GM12864 (cell line): ENCODE measurements at places on chromosomes 1 and 21.

GRCh38 chr21:26810266-26810665, 34.9 kb downstream of the ADAMTS1 start:
- DNase-seq: no peak

- no peak for DNase-seq
Measured at GRCh38 chr1:155453141-155453540, 109.5 kb downstream of the ASH1L start.

- DNase-seq: no peak
Measured at GRCh38 chr1:180026556-180026955, 71.9 kb downstream of the CEP350 start.

DNA sequence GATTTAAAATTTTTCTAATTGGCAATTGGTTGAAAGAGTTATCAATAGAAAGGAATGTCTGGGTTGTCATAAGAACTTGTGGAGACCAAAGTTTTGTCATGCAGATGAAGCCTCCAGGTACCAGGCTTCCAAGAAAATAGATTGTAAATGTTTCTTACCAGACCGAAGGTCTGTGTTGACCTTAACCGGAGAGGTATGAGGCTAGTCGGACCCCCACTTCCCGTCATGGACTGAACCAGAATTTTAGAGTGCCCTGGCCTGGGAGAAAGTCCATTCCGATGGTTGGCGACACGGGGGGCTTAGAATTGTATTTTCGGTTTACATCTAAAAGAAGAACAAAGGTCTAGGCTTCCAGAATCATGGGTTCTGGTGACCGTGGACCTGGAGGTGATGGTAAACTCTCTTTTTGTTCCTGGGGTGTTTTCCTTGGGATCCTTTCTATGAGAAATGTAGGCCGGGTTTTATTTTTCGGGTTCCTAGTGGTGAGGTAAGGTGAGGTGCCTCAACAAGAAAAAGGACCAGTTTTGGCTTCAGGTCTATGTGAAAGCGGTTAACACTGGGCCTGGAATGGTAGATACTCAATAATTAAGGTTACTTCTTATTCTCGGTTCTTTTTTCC, 405 bp upstream of the UHMK1 start:
- DNase-seq: no peak

DNA sequence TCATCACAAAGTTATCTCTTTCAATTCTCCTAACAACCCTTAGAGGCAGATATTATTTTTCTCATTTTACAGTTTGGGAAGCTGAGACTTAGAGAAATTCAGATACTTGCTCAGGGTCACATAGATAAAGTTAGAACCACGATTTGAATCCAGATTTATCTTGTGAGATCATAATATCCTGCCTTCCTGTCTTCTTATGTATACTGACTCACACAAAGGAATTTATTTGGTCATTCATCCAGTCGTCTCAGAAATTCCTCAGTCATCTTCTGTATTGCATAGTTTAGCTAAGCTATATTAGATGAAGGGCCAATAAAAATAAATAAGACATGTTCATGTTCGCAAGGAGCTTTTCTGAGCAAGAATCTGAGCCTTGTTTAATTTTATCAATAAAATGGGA, 35.8 kb upstream of the RUNX1 start:
- DNase-seq: no peak

DNA sequence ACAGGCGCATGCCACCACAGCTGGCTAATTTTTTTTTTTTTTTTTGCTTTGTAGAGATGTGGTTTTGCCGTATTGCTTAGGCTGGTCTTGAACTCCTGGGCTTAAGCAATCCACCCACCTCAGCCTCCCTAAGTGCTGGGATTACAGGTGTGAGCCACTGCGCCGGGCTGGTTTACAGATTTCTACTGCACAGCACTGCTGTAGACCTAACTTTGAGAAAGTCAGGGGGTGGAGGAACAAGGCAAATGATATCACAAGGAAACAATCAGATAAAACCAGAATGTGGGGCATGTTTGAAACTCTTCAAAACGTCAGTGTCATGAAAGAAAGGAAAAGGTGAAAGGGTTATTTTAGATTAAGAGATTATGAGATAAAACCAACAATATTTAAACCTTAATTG, 45.3 kb downstream of the URB2 start:
- DNase-seq: no peak

GRCh38 chr1:187413405-187414169, 584.8 kb downstream of the PLA2G4A start:
- no peak for DNase-seq

GRCh38 chr1:208302699-208303238, 58.6 kb upstream of the PLXNA2 start:
- DNase-seq: no peak

DNA sequence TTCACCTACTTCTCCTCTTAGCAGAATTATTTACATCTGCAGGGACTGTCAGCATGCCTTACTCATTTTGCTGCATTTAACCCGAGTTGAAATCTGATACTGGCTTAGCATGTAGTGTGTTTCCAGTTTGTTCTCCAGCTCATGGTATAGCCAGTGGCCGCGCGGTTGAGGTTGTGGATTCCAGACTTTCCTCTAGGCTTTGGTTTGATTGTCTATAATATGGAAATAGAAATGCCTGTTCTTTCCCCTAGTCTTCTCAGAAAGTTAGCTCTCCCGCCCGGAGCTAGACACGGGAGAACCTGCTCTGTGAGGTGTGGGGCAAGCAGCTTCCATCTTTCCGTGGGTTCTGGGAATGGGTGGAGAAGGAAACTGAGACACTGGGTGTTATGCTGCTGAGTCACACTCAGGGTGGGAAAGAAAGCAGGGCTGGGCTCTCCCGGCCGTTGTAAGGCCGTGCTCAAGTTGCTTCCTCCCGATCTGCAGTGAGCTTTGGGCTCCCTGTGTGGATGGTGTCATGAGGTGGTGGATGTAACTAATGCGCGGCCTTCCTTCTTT, 206.8 kb upstream of the TMEM51 start:
- no peak for DNase-seq

GRCh38 chr1:76340056-76340455, 265.5 kb downstream of the ST6GALNAC3 start:
- DNase-seq: no peak

DNA sequence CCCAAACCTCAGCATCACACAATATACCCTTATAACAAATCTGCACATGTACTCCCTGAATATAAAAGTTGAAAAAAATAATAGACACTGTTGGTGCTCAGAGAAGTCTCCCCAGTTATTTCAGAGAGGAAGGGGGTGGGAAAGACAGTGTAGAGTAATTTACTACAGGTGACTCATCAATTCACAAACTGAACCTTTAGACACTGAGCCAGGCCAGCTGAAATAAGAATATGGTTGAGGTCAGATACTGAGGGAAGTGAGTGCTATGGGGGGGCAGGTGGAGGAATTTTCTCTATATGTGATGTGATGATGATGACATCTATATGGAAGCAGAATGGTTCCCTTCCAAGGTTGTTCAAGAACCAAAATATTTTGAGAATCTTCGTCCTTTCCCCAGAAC, 50.1 kb downstream of the MRPL39 start:
- DNase-seq: no peak

DNA sequence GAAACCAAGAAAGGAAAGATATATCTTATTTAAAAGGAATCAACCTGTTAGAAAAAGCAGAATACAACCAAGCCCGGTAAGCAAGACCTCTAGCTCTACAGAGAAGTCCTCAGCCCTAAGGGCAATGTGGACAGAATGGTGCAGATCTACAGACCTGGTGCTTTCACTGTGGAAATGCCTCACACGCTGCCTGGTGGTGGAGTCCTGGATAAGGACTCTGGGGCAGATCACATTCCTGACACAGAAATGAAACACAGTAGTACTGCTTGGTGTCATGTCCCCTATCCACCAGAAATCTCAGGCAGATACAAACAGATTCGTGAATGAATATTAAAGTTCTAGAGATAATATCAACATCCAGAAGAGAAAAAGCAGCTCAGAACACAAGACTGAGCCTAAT, 6.8 kb downstream of the CNN3 start:
- no peak for DNase-seq

- no peak for DNase-seq
Measured at GRCh38 chr1:182977480-182977879, 24.5 kb upstream of the SHCBP1L start.

- DNase-seq: no peak
Measured at GRCh38 chr1:68117416-68117815, 67.0 kb upstream of the DIRAS3 start.

GRCh38 chr21:41847066-41847804, 31.9 kb downstream of the PRDM15 start:
- DNase-seq: no peak

- no peak for DNase-seq
Measured at GRCh38 chr1:99606306-99606705, 39.6 kb upstream of the PALMD start.

DNA sequence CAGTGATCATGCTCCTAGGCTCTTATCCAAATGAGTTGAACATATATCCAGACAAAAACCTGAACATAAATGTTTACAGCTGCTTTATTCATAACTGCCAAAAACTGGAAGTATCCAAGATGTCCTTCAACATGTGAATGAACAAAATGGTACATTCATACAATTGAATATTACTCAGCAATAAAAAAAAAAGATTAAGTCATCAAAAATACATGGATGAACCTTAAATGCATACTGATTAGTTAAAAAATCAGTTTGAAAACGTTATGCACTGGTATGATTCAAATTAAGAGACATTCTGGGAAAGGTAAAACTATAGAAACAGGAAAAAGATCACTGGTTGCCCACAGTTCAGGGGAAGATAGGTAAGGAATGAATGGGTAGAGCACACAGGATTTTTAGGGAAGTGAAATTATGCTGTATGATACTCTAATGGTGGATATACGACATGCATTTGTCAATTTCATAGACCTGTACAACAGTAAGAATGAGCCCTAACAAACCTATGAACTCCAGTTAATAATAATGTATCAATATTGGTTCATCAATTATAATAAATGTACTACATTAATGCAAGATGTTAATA, 3.1 kb downstream of the LRRC40 start:
- DNase-seq: no peak

DNA sequence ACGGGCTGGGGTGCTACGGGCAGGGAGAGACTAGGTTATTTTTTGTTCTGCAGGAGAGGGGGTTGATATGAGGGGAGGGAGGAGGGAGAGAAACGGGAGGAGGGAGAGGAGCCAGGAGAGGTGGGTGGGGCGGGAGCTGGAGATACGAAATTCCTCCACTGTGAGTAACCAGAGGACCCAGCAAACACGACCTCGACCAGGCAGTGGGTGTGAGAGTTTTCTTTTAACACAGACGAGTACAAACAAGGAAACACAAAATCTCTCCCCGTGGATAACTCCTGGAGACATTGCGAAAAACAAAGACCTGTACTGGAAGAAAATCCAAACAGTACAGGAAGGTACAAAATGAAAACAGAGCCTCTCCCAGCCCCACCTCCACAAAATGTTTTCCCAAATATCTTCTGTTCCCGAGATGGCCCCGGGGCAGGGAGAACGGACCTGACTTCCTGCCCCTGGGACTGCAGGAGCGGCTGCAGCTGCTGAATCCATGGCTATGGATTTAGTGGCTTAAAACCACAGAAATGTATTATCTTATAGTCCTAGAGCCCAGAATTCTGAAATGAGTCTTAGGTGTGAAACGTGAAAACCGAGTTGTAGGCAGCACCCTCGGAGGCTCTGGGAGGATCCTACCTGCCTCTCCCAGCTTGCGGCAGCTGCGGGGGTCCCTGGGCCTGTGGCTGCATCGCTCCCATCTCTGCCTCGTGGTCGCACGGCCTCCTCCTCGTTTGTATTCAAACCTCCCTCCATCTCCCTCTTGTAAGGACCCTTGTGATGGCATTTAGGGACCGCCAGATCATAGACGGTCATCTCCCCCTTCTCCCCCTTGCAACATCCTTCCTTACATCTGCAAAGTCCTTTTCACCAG, 82.2 kb downstream of the RIPK4 start:
- DNase-seq: no peak

GRCh38 chr1:14913482-14914177, 239.9 kb upstream of the TMEM51 start:
- DNase-seq: peak; percentile 74

GRCh38 chr1:51564124-51564523, 45.1 kb upstream of the EPS15 start:
- DNase-seq: no peak

- DNase-seq: no peak
Measured at GRCh38 chr1:57713501-57713900, 289.6 kb upstream of the DAB1 start.

DNA sequence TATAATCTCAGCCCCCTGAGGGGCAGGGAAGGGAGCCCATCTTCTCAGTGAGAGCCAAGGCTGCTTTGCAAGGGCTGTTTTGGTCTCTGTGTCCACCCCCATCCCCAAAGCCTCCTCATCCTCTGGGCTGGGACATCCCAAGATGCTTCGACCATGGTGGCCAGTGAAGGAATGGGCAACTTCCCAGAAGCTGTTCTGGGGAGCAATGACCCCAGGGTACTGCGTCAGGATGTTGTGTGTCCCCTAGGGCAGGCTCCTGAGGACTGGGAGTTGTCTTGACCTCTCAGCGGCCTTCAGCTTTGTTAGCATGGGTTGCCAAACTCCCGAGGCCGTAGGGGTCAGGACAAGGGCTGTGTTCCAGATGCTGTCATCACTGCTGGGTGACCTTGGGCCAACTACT, 238.4 kb upstream of the POU3F1 start:
- DNase-seq: no peak
